Left forelimb (tissue), 1 donor: ENCODE measurements at places on chromosomes 7 and 10.
A peak's percentile ranks its signal among the peaks of the same experiment; 100 is the strongest.

- DNase-seq: no peak
Measured at GRCh38 chr10:12615296-12616220, 266.2 kb downstream of the CAMK1D start.

GRCh38 chr10:97475936-97476594 is 22.2 kb downstream of the MMS19 start:
- DNase-seq: no peak

GRCh38 chr7:94509264-94509886 is at the start of gene CASD1:
Gene CASD1, plus strand, starts transcription at chr7:94509809. Its CDS starts 276 bp downstream, at chr7:94510085.
- peak; percentile 85 for DNase-seq

GRCh38 chr7:56063500-56063881 is 595 bp upstream of the SUMF2 start:
- no peak for DNase-seq

GRCh38 chr7:28395831-28396230 is 16.5 kb upstream of the CREB5 start:
- no peak for DNase-seq
